ENCODE measurements at places on chromosomes 11 and 22.

DNA sequence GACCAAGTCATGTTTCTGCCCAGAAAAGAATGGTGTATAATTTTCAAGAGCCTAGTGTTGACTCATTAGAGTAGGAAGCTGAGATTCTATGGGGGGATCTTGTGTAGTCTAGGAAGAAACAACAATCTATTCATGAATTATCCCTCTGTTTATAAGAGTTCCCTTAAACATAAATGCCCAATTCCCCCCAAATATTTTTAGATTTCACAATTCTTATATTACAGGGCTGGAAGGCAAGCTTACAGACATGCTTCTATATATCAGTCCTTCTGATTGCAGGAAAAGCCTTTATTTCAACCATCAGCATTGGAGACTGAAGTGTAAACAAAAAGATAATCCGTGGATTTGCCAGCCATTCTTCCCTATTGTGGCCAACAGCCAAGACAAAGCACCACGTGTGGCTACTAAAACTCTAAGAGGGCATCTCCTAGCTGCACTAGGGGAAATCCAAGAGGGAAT, 71.4 kb downstream of the NAT10 start:
- DNase-seq, result no peak

GRCh38 chr11:72743321-72744221, 8.6 kb downstream of the ARAP1 start:
- DNase-seq, result no peak

DNA sequence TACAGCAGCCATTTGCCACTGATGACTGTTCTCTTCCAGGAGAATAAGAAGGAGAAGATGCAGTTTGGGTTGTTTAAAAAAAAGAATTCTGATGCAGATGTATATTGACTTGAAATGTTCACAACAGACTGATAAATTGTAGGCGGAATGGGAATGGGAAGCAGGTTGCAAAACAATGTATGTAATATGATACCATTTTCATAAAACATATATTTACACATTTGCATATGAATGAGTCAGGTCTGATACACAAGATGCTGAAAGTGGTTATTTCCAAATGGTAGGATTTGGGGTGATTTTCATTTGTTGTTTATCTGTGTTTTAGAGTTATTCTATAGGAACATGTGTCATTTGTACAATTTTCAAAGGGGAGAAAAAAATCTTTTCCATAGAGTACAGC, 9.0 kb upstream of the RCN1 start:
- no peak for DNase-seq

DNA sequence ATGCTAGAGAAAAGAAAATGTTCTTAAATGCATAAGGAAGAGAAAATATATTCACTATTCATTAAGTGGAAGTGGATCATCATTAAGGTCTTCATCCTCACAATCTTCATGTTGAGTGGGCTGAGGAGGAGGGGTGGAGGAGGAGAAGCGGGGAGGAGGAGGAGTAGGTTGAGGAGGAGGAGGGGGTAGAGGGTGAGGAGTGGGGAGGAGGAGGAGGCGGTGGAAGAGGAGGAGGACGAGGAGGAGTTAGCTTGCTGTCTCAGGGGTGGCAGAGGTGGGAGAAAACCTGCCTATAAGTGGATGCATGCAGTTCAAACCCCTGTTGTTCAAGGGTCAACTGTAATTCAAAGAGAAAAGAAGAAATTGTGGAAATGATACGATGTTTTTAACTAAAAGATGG, 71.6 kb downstream of the MYEOV start:
- DNase-seq, result peak; percentile 25

- DNase-seq, result no peak
Observed at GRCh38 chr22:47398491-47398890, 636.0 kb downstream of the TBC1D22A start.

GRCh38 chr11:94658386-94658785, 91.2 kb downstream of the PIWIL4 start:
- DNase-seq, result no peak

GRCh38 chr11:69635804-69636511, 5.0 kb upstream of the CCND1 start:
- no peak for DNase-seq

GRCh38 chr22:44281768-44282637, 30.7 kb downstream of the SHISAL1 start:
- no peak for DNase-seq

DNA sequence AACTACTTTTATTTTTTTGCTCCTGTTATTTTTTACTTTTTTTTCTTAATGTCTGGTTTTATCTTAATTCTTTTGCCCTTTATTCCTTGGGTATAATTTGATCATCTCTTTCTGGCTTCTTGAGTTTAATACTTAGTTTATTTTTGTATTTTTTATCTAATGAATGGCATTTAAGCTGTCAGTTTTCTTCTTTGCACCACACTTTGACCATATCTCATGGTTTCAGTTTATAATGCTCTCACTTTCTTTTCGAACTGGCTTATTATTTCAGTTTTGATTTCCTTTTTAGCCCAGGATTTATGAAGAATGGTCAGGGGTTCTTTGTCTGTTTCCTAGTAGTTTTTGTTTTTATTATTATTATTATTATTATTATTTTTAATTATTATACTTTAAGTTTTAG, 48.3 kb downstream of the QSER1 start:
- DNase-seq, result no peak

- peak; percentile 78 for DNase-seq
Observed at GRCh38 chr11:65625628-65626342, 10.2 kb downstream of the PCNX3 start.

DNA sequence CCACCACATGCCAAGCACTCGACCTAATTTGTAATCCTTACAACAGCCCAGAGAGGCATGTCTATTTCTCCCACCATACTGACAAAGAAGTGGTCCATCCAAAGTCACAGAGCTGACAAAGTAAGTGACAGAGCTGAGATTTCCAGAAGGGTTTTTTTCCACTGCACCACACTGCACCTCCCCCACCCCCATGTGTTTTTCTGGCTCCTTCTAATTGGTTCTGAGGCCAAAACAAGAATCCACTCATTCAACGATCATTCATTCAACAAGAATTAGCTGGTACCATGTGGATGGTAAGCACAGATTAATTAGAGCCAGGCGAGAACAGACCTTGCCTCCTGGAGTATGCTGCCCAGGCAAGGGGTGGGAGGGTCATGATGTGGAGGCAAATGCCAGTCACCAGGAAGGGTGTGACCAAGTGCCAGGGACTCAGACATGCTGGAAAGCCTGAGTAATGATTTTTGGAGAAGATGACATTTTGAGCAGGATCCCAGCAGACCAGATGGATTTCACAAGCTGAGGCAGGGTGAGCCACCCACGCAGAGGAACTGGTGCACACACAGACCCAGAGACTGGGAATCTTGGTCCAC, 14.9 kb upstream of the PRG2 start:
- no peak for DNase-seq

GRCh38 chr22:30574095-30574981, at the start of gene GAL3ST1:
Gene GAL3ST1 (minus strand): TSS chr22:30574665. CDS start chr22:30557392, 17,273 bp downstream.
- DNase-seq, result peak; percentile 54

- no peak for DNase-seq
Observed at GRCh38 chr11:114193730-114194679, 102.2 kb upstream of the NNMT start.

- DNase-seq, result peak; percentile 60
Observed at GRCh38 chr11:14969901-14970323, 2.2 kb downstream of the CALCA start.

DNA sequence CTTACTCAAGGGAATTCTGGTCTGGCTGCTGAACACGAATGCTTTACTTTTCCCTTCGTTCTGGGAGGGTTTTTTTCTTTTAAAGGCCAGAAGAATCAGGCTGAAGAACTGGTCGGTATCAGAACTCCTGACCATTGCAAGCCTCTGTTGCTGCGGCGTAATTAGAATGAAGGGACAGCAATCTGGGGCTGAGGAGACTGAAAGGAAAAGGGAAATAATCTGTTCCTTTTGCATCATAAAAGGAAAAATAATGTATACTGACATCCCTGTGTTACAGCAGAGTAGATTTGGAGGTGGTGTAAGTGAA, 670 bp downstream of the SC5D start:
- DNase-seq, result no peak

GRCh38 chr22:27990879-27991278, 71.8 kb upstream of the PITPNB start:
- peak; percentile 49 for DNase-seq

- no peak for DNase-seq
Observed at GRCh38 chr11:29629286-29629685, 387.5 kb downstream of the KCNA4 start.

DNA sequence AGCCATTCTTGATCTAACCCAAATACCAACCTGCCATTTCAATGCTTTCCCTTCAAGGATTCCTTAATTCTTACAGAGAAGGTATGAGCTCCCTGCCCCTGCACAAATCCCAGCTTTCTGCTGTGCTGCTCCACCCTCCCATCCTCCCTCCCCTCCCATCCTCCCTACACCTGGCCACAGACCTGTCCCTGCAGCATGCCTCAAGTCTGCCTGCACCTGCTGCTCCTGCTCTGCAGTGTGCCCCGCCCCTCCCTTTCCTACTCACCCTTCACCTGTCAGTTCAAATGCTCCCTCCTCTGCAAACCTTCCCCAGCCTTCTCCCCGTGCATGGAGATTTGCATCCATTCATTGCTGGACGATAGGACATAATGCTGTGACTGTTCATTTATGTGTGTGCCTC, 139.9 kb upstream of the NARS2 start:
- no peak for DNase-seq

DNA sequence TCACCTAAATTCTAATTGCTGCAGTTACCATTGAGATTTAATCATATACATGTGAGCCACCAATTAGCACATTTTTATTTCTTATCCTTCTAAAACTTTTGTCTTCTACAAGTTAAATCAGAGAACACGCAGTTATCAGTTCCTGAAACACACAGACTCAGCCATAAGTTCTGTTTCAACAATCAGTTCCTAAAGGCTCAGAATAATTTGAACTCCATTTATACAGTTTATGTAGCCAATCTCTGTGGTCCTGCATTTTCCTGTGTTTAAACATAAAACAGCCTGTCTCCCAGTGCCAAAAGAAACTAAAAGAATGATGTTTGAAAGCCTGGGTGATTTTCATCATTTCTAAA, 2.9 kb downstream of the PLAAT3 start:
- DNase-seq, result no peak

- no peak for DNase-seq
Observed at GRCh38 chr11:48193876-48194275, 22.7 kb upstream of the OR4B1 start.

DNA sequence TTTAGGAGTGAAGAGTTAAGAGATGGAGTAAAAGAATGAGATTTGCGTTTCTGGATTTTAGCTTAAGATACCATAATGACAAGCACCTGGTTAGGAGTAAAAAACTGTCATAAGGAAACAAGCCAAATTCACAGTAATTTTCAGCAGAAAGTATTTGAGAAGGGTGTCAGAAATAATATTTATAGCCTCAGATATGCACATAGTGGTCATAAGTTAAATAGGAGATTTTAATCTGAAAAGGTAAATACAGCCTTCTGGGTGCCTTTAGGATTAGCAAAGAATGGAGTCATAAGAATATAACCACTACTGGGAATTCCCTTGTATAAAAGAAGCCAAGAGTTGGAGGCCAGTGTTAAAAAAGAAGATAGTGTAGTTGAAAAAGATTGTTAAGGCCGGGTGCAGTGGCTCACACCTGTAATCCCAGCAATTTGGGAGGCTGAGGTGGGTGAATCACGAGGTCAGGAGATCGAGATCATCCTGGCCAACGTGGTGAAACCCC, 160.1 kb downstream of the SWAP70 start:
- DNase-seq, result no peak

- DNase-seq, result no peak
Observed at GRCh38 chr11:118536726-118537125, 5.7 kb downstream of the TMEM25 start.

DNA sequence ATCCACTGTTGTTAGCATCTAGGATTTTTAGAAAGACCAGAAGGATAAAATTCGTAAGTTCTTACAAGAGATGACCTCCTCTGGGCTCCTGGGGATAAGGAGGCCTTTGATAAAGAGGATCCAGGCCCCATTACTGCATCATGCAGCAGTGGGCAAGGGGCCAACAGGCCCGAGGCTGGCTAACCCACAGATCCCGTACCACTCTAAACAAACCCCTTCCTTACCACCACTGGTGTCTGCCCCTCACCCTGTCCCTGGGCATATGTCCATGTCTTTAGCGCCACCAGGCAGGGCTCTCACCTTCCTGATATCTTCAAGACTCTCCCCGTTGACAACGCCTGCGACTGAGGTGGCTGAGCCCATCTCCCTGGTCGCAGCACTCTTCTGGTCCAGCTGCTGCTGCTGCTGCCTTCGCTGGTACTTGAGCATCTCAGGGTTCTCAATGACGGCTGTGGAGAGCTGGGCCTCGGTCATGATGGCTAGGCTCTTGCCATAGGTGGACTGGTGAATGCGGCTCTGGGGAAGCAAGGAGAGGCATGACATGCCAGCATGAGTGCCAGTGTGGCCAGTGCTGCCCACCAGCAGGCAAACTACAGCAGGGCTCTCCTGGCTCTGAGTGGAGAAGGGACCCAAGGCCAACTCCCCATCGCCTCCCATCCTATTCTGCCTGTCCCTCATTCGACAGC, 46.2 kb downstream of the HIRA start:
- no peak for DNase-seq

DNA sequence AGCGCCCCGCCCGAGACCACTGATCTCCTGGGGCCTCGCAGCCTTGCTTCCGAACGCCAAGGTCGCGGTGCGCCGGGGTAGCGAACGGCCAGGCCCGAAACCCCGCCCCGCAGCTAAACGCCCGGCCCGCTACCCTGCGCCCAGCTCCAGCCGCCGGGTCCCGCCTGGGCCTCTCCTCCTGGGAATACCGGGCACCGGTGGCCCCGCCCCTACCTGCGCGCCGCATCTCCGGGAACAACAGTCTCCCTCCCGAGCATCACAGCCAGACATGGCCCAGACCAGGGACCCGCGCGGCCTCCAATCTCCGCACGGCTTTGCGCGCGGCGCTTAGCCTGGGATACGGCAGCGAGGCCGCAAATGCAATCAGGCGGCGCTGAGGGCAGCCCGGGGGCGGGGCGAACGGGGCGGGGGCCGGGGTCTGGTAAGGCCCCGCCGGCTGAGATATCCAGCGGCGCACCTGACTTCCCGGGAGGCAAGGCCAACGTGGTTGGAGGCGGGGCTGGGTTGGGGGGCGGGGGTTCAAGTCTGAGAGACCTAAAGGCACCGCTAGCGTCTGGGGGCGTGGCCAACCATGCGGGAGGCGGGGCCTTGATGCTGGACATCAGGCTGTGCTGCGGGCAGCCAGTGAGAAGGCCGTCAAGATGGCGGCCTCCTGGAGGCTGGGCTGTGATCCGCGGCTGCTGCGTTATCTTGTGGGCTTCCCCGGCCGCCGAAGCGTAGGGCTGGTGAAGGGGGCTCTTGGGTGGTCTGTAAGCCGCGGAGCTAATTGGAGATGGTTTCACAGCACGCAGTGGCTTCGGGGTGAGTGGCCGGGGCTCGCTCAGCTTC, at the start of the genes APIP and PDHX:
APIP (minus strand) TSS at position 365 of the 828 bp plus-strand sequence; CDS start at position 270, 95 bp downstream.
PDHX (plus strand) TSS at position 604 of the 828 bp plus-strand sequence; CDS start at position 642, 38 bp downstream.
- peak; percentile 99 for DNase-seq

DNA sequence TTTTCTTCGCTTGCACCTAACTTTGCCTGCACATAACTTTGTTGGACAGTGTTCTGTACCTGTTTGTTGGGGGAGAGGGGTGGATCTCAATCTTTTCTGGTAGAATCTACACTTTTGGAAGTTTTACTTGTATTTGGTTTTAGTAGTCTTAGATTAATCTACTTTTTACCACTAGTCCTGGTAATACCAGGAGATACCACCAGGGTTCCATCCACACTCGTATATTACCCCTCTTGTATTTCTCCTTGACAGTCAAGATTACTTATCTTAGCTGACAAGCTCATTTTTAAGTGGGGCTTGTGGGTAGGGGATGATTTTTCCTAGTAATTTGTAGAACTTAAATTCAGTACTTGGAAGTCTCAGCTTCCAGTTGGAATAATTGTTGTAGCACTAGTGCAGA, 37.3 kb upstream of the TECTA start:
- DNase-seq, result no peak

Data from liver (tissue), 10 donors.